ENCODE measurements at places on chromosomes 12 and 14.

GRCh38 chr12:53930591-53931255 lies 7.9 kb upstream of the HOXC13 start:
- no peak for DNase-seq

GRCh38 chr14:34946699-34947098 lies 36.1 kb upstream of the SRP54 start:
- no peak for DNase-seq

DNA sequence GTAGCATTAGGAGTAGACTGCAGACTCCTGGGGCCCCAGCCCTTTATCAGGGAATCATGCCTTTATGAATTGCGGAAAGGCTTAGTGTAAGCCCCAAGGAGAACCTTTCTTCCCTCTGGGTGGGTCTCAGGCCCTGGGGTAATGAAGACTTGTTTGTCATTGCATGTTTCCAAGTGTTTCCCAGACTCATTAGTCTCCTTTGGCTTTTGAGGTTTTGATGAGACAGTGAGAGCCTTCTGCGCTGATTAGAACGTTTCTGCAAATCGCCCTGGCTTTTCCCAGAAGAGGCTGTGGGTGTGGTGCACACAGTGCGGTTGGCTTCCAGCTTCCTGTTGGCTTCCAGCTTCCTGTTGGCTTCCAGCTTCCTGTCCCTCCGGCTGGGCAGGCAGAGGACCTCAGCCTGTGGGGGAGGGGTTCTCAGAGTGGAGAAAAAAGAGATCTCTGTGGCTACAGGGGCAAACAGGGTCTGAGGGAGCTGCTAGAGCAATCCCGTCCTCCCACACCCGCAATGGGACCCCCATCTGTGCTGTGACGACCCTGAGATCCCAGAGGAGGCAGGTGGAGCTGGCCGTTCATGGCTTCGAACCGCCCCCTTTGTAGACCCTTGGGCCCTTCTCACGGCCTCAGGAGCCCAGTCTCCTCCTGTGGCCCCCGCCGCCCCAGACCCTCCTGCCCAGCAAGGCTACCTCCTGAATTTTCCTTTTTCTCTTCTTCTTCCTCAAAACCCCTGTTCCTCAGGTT lies 42.1 kb downstream of the GPR68 start:
- DNase-seq, result no peak

DNA sequence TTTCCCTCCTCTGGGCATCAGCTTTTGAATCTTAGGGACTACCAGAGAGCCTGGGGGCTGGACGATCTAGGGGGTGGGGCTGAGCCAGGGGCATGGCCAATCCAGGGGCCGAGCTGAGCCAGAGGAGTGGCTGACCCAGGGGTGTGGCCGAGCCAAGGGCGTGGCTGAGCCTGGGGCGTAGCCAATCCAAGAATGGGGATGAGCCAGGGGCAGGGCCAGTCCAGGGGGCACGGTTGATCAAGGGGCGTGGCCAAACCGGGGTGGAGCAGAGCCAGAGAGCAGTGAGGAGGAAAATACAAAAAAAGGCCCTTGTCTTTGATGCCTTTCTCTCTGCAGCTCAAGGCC lies 219.3 kb upstream of the NOS1 start:
- DNase-seq, result no peak

GRCh38 chr12:47741340-47741703 lies 16.0 kb upstream of the ENDOU start:
- DNase-seq, result no peak

DNA sequence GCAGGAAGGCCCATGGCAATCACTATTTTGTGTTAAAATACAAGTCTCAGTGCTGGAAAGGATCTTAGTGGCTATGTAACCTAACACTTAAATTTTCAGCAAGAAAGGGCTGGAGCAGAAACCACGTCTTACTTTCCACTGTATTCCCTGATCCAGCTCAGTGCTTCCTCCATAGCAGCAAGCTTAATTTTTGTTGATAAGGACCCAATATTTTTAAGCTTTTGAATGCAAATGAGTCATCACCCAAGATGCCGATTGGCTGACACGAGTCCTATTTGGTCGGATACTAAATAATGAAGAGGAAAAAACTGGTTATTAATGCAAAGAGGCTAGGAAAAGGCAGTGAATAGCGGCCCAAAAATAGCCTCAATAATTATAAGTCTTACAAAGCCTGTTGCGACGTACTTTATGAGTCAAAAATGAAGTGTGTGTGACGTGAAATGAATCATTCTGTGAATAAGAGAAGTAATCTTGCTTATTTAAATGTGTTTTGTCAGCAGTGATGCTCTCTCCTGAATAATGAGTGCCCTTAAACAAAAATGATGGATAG lies 46.9 kb upstream of the IGF1 start:
- no peak for DNase-seq

DNA sequence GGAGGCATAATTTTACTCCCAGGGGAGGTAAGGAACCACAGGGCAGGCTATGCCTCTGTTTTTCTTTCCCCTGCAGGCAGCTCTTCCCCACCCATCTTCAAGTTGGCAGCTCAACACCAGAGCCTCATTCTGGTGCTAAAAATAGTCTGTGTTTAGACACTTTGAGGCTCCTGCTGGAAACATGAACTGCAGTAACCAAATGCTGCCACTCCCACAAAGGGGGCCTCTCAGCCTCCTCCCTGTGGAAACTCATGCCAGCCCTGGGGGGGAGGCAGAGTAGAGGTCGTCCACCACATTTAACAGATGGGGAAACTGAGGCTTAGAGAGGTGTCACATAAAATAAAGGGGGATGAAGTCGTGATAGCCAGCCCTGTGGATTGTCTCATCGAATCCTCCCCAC lies 61.4 kb downstream of the WSCD2 start:
- DNase-seq, result no peak

GRCh38 chr12:102024765-102025164 lies 37.0 kb downstream of the WASHC3 start:
- no peak for DNase-seq

DNA sequence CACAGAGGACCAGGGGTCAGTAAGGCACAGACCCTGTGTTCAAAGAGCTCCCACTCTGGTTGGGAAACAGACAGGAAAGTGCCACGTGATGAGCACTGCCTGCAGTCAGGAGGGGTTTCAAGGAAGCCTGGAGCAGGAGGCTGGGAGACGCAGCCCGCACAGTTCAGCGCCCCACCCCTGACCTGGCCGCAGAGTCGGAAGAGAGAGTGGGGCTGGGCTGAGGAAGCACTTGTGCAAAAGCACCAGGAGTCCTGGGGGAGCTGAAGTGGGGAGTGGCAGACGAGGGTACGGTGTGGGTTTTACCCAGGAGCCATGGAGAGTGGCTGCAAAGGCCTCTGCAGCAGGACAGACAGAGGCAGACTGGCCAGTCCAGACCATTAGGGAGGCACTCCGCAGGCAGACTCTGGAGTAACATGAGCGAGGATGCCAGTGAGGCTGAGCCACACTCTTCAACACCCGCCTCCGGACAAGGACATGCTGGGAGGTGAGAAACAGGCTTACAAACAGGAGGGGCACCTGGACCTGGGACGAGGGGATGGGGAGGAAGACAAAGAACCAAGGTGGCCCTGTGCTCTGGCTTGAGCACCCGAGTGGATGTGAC lies 85.7 kb upstream of the GPR68 start:
- no peak for DNase-seq

DNA sequence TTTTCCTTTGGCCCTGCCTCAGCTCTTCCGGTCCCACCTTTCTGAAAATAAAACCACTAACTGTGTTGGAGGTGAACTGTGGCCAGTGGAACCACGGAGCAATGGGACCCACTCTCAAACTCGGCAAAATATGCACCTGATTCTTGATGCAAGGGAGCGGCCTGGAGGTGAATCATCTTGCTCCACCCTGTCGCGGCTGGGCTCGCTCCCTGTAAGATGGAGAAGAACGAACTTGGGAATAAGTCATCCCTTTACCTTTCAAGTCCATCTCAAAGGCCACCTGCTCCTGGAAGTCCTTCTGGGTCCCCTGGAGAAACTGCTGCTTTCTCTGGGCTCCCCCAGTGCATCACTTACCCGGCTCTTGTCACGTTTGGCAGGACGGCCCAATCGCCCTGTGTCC lies 309.9 kb downstream of the BCL11B start:
- DNase-seq, result no peak

- DNase-seq, result no peak
These were observed 69.6 kb downstream of the SLC41A2 start for GRCh38 chr12:104888481-104888880.

- DNase-seq, result no peak
These were observed 28.6 kb upstream of the CACNA2D4 start for GRCh38 chr12:1947081-1947480.

DNA sequence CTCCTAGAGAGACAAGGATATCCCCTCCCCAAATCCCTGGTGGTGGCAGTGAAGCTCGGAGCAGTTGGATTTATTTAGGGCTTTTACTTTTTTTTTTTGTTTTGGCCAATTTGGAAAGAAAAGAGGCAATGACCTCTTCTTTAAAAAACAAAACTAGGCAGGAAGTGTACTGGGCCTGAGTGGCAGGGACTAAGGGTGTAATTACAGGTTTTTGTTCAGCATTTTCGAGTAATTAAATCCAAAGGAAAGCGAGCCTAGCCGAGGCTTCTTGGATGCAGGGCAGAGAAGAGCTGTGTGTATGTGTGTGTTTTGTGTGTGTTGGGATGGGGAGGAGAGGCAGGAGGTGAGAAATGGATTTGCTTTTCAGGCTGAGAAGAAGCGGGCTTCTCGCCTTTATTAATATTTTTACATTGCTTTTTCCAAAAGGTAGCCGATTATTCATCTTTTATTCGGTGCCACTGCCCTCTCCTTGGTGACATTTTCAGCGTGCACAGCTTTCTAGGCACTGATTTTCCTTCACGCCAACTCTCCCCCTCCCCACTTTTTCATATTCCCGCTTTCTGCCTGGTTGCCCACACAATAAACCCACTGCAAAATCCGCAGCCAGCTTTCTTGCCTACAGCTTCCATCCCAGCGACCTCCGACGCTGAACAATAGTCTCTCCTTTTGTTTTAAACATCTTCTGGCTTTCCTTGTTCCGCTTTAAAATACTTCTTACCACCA lies 8.9 kb upstream of the IRF2BPL start:
- no peak for DNase-seq

DNA sequence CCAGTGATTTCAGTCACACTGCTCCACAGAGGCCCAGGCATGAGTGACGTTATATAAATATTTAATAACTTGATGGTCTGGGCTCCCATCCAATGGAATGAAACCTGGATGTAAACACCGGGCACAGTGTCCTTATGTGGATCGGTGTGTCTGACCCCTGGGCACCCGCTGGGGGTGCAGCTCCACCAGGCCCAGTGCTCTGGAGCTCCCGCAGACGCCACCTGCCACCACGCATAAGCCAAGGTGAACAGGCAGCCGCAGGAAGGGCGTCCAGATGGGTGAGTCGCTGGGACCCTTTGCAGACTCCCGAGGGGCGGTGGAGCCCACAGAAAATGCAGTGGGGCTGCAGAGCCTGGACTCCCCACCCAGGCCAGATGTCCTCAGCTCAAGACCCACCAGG lies 121.6 kb downstream of the SCARB1 start:
- DNase-seq, result no peak

DNA sequence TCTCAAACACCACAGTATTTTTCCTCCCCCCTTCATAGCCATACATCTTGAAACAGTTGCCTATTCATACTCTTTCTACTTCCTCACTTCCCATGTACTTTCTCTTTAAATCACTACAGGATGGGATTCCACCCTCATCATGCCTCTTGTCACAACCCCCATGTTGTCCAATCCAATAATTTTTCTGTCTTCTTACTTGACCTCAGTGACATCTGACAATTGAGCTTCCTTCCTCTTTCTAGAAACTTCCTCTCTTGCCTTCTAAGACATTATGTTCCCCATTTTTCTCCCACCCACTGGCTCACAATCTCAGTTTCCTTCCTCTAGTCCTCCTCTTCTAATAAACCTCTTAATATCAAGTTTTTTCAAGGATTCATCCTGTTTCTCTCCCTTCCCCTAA lies 5.3 kb downstream of the C2CD5 start:
- no peak for DNase-seq

DNA sequence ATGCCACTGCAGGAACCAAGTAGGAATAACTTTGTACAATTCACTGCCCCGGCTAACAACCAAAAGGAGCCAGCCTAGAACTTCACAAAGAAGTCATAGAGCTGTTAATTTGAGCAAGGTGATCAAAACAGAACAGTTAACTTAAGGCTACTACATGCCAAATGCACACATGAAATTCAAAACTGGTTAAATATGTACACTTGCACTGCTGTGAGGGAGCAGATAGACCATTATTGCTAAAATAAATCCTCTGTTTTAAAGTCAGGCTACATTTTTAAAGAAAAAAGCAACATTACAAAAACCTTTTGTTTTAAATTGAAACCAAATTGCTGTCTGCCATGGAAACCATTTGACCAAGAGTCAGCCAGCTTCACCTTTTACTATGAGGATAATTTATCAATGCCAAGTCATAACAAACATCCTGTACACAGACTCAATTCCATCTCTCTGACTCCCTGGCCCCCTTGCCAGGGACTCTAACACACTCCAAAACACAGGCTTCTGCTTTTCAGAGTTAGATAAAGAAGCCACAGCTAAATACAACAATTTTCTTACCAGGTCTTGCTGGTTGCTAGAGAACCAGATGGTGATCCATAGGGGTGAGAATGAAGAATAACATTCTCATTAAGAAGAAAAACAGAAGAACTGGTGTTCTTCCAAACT lies 84.0 kb downstream of the LRP6 start:
- no peak for DNase-seq

- DNase-seq, result no peak
These were observed 10.4 kb upstream of the HOXC13 start for GRCh38 chr12:53928054-53928835.

GRCh38 chr14:100860556-100861187 lies 34.8 kb downstream of the MEG3 start:
- DNase-seq, result no peak

DNA sequence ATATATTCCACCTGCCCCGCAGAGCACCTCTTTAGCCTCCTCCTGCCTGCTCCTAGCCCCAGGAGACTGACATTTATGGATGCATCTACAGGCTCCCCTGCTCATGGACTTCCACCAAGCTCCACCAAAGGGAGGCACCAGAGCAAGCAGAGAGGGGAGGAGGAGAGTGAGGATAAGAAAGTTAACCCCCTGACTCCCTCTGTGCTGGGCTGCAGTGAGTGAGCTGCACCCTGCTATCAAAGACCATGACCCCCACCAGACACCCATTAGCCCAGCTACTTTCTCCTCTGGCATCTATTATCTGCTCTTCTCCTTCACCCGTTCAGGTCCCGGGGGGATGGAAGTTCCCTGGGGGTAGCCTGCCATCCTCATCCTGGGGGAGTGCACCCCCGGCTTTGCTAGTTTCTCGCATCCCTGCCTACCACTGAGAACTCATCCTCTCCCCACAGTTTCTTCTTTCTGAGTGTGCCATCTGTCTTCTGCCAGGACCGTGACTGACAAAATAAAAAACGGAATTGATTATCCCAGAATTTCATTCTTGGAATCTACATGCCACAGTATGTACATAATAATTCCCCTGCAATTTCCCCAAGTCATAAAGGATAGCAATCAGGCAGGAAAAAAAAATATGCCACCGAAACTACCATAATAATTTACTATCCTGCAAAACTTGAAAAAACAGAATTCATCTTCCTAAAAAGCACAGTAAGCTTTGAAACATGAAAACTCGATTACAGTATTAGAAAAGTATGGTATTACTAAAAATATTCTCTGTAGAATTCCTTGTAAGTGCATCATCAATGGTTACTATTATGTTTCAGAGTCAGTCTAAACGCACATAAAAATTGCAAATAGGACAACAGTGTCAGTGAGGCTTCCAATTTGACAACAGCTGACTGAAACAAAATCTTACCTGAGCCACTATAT lies 45.2 kb downstream of the FOXN3 start:
- DNase-seq, result no peak

- no peak for DNase-seq
These were observed 203.3 kb upstream of the NUDT4 start for GRCh38 chr12:93174473-93174872.

All from activated naive CD4-positive, alpha-beta T cell (primary cell).